Stimulated activated CD8-positive, alpha-beta memory T cell treated with anti-CD3 and anti-CD28 coated beads, Interleukin-7, amount 100 ng/mL, for 48 hours (primary cell): ENCODE measurements at places on chromosomes 5 and 9.

- no peak for DNase-seq
Measured at GRCh38 chr5:180340856-180341255, 12.3 kb downstream of the GFPT2 start.

- no peak for DNase-seq
Measured at GRCh38 chr9:4792054-4792571, 631 bp upstream of the RCL1 start.

- DNase-seq, result no peak
Measured at GRCh38 chr9:82421498-82421897, 432.9 kb downstream of the SPATA31D1 start.

GRCh38 chr9:95313010-95313498 is 4.5 kb downstream of the FANCC start:
- DNase-seq, result no peak

- DNase-seq, result no peak
Measured at GRCh38 chr5:9438596-9439354, 107.1 kb downstream of the SEMA5A start.

DNA sequence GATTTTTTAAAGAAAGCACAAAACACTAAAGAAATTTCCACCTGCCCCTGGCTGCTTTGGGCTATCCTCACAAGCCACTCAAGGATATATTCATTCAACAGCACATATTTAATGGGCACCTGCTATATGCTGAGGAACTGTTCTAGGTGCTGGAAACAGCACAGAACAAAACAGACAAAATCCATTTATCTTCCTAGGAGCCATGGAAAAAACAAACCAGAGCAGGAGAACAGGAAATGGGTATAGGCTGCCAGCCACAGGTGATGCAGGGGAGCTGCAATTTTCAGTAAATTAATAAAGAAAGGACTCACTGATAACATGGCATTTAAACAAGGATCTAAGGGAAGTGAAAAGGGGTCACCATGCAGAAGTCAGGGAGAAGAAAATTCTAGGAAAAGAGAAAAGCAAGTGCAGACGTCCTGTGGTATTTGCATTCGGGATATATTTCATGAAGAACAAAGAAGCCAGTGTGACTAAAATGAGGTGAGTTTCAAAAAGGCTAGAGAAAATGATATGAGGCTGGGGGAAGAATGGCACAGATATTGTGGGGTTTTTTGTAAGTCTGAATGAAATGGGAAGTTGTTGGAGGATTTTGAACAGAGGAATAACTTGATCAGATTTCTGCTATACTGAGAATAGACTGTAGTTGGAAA is 152.2 kb downstream of the ADAMTSL1 start:
- no peak for DNase-seq

DNA sequence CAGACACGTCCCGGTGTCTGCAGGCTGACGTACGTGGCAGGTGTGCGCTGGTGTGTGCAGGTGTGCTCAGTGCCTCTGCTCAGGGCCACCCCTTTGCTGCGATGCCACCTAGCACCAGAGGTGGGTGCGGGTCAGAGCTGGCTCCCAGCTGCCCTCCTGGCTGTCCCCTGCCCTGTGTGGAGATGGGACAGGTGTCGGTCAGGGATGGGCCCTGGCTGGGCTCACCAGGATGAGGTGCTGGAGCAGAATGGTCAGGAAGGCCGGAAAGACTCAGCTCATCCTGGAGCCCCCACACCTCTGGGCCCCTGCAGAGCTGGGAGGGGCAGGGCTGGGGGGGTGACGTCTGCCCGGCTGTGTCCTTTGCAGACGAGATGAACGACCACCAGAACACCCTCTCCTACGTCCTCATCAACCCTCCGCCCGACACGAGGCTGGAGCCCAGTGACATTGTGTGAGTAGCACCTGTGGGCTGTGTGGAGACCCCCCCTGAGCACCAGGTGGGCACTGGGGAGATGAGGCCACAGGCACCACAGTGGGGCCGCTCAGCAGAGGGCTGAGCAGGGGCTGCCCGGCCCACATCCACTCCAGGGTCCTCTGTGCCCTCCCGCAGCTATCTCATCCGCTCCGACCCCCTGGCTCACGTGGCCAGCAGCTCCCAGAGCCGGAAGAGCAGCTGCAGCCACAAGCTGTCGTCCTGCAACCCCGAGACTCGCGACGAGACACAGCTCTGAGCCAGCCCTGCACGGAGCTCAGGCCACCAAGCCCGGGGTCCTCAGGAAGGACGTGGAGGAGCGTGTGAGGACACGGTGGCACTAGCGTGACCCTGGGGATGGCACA is 89.7 kb downstream of the KCNT1 start:
- DNase-seq, result no peak

- DNase-seq, result no peak
Measured at GRCh38 chr9:90460220-90460619, 182.4 kb downstream of the DIRAS2 start.

- DNase-seq, result no peak
Measured at GRCh38 chr5:125452991-125453390, 706.6 kb upstream of the ZNF608 start.

- DNase-seq, result no peak
Measured at GRCh38 chr9:125821078-125821477, 73.9 kb downstream of the PBX3 start.

DNA sequence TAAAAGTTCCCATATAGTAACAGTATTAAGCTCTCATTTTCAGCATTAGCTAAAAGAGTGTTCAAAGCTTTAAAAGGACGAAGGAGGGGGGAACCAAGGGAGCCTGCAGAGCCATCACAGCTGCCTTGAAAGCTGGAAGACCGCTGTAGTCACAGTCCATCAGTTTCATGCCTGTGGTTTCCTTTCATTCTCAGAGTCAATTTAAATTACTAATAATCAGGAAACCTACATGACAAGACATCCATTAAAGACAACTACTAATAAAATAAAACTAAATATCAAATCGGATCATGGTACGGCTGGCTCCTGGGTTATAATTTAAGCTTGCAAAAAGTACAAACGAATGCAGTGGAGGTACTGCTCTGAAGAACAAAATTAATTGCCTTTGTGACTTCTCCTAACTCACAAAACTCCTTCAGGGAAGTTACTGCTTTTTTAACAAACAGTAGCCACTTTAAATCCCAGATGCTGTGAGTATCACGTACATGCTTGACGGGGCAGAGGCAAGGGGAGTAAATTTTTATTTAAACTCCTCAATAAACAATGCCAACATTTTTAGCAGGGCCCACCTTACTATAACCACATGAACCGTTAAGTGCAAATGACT is 213.5 kb downstream of the DENND1A start:
- DNase-seq, result no peak

DNA sequence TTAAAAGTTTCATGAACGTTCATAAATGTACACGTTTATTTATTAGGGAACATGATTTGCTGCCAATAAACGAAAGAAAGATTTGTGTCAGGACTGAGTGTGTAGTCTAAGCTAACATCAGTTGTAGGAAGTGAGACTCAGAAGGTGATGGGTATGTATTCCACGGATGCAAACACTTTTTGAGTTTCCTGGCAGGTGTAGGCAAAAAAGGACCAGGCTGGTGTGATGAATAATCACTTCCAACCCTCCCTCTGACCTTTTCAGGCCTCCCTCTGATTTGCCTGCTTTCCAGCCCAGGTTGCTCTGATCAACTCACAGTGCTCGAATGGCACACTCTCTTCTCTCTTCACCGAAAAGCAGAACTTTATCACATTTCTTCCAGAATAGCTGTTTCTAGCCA is 51.8 kb downstream of the BASP1 start:
- no peak for DNase-seq

DNA sequence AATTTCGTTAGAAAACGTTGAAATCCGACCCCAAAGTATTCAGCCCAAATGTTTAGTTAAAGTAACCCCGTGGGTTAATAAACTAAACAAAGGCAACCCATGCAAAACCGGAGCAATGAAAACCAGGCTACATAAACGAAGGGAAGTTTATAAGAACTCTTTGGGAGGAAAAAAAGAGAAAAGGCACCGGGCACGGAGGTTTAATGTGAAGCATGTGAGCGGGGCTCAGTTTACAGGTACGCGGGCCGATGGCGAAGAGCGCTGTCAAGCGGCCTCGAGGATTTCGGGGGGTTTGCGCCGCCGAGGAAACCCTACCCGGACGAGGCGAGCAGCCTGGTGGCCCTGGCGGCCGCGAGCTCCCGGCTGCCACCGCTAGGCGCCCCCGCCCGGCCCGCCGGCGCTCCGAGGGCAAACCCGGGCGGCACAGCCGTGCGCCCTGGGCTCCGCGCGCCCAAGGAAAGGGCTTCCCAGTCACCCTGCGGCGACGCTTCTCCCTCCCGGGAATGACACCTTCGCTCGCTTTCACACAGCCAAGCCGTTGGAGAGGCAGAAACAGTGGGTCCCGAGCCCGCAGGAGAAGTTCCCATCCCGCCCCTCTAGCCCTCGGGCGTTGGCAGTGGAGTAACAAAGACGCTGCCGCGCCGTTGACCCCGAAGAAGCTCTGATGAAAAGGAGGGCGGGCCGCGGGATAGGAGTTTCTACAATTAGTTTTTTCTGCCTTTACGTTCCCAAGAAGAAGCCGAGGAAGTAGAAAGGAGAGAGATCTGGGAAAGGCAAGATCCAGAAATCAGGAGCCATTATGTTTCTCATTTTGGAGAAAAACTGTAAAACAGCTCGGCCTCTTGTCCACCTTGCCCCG is 126.0 kb downstream of the TMEM174 start:
- DNase-seq, result no peak

GRCh38 chr5:123047706-123048105 is 11.2 kb upstream of the PPIC start:
- DNase-seq, result no peak

DNA sequence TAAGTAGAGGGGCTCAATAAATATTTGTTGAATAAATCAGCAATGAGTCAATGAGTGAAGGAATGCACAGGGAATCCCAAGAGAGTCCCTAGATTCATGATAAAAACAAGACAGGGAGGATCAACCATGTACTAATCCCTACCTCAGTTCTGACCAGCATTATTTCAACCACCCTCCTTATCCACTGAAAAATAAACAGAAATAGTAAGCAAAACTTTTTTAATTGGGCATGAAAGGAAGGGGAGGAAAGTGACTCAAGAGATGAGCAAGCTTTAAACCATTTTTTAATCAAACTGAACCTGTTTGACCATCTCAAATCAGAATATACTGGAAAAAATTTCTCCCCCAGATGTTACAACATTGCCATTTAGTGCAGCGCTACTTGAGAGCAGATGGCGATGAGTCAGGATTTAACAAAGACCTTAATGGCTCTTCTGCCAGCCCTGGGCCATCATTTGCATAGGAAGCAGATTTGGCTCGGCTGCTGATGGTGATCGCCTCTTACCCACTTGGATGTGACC is 194.8 kb upstream of the SLC30A5 start:
- no peak for DNase-seq

DNA sequence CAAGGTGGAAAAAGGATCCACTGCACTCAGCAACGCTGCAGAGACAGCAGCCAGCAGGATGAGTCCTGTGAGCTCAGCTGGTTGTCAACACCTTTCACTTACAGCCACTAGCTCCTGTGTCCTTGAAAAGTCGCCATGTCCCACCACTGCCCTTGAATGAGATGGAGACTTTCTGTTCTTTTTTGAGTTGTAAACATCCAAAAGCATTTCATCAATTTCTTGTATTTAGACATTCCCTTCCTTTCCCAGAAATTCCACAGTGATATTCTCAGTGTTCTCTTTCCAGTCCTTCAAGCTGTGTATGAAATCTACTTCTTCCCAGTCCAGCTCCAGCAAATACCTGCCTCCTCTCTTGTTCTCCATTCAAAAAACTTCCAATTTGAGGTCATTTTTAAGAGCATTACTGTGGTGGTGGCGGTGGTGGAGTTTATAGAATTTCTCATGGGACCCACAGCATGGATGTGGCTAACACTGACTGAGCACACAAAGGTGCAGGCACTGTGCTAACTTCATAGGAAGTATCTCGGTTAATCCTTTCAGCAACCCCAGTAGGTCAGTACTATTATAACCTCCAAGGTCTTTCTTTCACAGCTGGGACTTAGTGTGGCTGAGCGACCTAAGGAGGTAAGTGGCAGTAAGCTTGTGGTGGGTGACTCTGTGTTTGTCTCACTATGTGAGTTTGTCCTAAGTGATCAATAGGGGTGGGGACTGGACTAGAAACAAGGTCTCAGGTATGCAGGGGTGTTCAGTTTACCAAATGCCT is 15.0 kb upstream of the GPX3 start:
- no peak for DNase-seq

- DNase-seq, result no peak
Measured at GRCh38 chr9:121294866-121295661, 27.1 kb downstream of the GSN start.

DNA sequence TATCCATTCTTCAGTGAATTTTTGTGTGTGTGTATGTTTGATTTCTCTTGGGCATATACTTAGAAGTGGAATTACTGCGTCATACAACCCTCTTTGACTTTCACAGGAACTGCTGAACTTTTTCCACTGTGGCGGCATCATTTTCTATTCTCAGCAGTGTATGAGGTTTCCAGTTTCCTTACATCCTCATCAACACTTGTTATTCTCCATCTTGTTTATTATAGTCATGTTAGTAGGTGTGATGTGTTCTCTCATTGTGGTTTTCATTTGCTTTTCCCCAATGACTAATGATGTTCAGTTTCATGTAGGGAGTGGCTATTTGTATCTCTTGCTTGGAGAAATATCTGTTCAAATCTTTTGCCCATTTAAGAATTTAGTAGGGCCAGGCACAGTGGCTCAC is 2.6 kb downstream of the ZNF79 start:
- DNase-seq, result no peak

- DNase-seq, result no peak
Measured at GRCh38 chr9:105757496-105758251, 63.3 kb downstream of the TMEM38B start.

GRCh38 chr9:20405616-20406015 is 216.7 kb downstream of the MLLT3 start:
- no peak for DNase-seq

DNA sequence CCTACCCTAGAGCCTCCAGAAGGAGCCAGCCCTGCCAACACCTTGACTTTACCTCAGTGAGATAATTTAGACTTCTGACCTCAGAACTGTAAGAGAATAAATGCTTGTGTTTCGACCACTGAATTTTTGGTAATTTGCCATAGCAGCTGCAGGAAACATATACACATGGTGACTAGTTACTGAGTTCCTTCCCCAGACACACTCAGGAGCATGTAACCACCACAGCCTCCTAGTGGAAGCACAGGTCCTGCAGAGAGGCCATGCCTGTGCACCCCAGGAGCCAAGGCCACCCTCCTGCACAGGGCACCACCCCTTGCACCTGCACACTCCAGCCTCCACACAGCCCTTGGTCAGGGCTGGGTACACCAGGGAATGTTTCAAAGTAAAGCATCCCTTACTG is 7.6 kb upstream of the CAMSAP1 start:
- DNase-seq, result no peak

DNA sequence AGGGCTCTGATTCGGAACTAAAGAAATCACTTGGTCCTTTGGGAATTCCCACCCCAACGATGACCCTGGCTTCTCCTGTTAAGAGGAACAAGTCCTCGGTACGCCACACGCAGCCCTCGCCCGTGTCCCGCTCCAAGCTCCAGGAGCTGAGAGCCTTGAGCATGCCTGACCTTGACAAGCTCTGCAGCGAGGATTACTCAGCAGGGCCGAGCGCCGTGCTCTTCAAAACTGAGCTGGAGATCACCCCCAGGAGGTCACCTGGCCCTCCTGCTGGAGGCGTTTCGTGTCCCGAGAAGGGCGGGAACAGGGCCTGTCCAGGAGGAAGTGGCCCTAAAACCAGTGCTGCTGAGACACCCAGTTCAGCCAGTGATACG is 83.4 kb downstream of the GOLPH3 start:
- DNase-seq, result no peak
